Stimulated activated CD8-positive, alpha-beta memory T cell treated with anti-CD3 and anti-CD28 coated beads, Interleukin-2, amount 100 ng/mL, for 1 hour (primary cell): ENCODE measurements at places on chromosomes 11 and 22.

DNA sequence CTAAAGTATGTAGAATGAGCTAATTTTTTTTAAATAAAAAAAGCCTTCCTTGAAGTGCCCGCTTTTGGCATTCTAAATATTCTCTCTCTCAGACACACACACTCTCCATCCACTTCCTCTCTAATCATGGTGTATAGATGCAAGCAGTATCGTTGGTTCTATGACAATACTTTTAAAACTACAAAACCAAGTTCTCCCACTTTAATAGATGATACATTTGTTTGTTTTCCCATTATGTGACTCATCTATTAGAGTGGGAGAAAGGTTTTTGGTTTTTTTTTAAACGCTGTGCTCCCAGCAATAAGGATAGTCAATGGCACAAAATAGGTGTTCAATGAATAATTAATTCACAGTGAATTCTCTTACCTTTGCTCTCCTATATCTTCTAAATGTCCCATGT lies 44.6 kb downstream of the FZD4 start:
- no peak for DNase-seq

DNA sequence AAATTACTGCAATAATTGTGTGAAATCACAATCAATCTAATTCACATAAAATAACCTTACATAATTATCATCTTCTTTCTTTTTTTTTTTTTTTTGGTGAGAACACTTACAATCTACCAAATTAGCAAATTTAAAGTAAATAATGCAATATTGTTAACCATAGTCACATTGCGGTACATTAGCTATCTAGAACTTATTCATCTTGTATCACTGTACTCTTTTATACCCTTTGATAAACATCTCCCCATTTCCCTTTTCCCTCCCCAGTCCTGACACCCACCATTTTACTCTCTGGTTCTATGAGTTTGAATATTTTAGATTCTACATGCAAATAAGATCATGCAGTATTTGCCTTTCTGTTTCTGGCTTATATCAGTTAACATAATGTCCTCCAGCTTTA lies 24.0 kb upstream of the PRAME start:
- DNase-seq, result no peak

DNA sequence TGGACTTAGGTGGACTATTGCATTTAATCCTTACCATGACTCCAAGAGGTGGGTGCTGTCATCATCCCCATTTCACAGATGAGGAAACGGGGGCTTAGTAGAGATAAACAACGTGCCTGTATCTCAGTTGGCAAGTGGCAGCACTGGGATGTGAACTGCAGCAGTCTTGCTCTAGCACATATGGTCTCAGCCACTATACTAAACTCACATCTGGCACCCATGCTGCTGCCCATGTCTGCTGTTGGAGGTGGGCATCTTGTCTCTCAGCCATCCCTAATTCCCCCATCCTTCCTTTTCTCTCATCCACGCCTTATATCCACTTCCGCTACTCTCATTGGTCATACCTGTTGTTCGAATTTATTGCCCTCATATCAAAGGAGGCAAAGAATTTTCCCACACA lies 3.8 kb downstream of the PRG3 start:
- DNase-seq, result no peak

- no peak for DNase-seq
Observed at GRCh38 chr11:17510507-17511206, 33.6 kb downstream of the USH1C start.
